ENCODE measurements at places on chromosomes 2 and 18. TPM values are rescaled to one million over a fixed set of nuclear protein-coding genes. Genes with fewer than 3 reads are reported as not detected.

Gene UGT1A3
- polyA plus RNA-seq: not detected

Gene GULP1
- 60.2 TPM for polyA plus RNA-seq

Gene MTHFD2
- 180 TPM for polyA plus RNA-seq

Gene PARD3B
- 6.8 TPM for polyA plus RNA-seq

Gene UGT1A8
- not detected for polyA plus RNA-seq

Gene GATA6
- polyA plus RNA-seq: 16.0 TPM

Gene SCN2A
- 0.15 TPM for polyA plus RNA-seq

Gene SLC40A1
- polyA plus RNA-seq: 170 TPM

Gene GPR45
- not detected for polyA plus RNA-seq

Gene KRTCAP3
- polyA plus RNA-seq: 3.9 TPM

Gene GALNT5
- polyA plus RNA-seq: 0.88 TPM

Gene CRYGC
- polyA plus RNA-seq: not detected

Gene MRPL33
- polyA plus RNA-seq: 253 TPM

Gene KLHL14
- not detected for polyA plus RNA-seq

Gene LRRC30
- polyA plus RNA-seq: not detected

Gene COBLL1
- 22.1 TPM for polyA plus RNA-seq

Gene SLC35F5
- polyA plus RNA-seq: 22.6 TPM

Gene RNF138
- 15.0 TPM for polyA plus RNA-seq

Gene EVX2
- not detected for polyA plus RNA-seq

Gene CXCR4
- 0.97 TPM for polyA plus RNA-seq

Gene NPPC
- 0.88 TPM for polyA plus RNA-seq

Gene IL18R1
- 0.33 TPM for polyA plus RNA-seq

Gene ATP6V1B1
- 3.1 TPM for polyA plus RNA-seq

Gene REL
- polyA plus RNA-seq: 0.74 TPM

Gene ZAP70
- 1.3 TPM for polyA plus RNA-seq

Gene UGT1A9
- polyA plus RNA-seq: not detected

Gene SLC9A2
- polyA plus RNA-seq: not detected

Gene SERPINB11
- not detected for polyA plus RNA-seq

Gene GALR1
- polyA plus RNA-seq: under 0.01 TPM

Gene SP110
- 19.0 TPM for polyA plus RNA-seq

Gene TM4SF20
- polyA plus RNA-seq: 25.0 TPM

Gene DYNAP
- polyA plus RNA-seq: not detected

Gene ALPG
- polyA plus RNA-seq: not detected

Gene DNAH7
- 2.7 TPM for polyA plus RNA-seq

Gene KCNG3
- not detected for polyA plus RNA-seq

Gene MGAT5
- polyA plus RNA-seq: 6.1 TPM

Gene ACTR2
- polyA plus RNA-seq: 144 TPM

Gene MAB21L4
- not detected for polyA plus RNA-seq

Gene CFC1
- polyA plus RNA-seq: not detected

Gene STARD6
- polyA plus RNA-seq: not detected

Measured in aorta (tissue), 5 donors.